Stimulated activated CD4-positive, alpha-beta T cell treated with anti-CD3 and anti-CD28 coated beads, Interleukin-1b, Interleukin-23, amount 100 ng/mL, for 1 hour (primary cell): ENCODE measurements at places on chromosomes 6 and 20.

DNA sequence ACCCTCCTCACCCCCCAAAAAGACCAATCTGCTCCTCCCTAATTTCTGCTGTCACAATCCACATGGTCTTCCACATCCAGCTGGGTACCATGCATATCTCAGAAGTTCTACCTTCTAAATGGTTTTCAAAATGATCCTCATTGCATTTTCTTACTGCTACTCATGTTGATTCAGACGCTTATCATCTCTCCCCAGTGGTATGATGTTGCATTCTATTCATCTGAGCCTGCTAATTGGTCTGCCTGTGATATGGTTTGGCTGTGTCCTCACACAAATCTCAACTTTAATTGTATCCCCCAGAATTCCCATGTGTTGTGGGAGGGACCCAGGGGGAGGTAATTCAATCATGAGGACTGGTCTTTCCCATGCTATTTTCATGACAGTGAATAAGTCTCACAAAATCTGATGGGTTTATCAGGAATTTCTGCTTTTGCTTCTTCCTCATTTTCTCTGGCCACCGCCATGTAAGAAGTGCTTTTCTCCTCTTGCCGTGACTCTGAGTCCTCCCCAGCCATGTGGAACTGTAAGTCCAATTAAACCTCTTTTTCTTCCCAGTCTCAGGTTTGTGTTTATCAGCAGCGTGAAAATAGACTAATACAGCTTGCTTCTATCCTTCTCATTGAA is 41.4 kb upstream of the CLIC5 start:
- DNase-seq: no peak

DNA sequence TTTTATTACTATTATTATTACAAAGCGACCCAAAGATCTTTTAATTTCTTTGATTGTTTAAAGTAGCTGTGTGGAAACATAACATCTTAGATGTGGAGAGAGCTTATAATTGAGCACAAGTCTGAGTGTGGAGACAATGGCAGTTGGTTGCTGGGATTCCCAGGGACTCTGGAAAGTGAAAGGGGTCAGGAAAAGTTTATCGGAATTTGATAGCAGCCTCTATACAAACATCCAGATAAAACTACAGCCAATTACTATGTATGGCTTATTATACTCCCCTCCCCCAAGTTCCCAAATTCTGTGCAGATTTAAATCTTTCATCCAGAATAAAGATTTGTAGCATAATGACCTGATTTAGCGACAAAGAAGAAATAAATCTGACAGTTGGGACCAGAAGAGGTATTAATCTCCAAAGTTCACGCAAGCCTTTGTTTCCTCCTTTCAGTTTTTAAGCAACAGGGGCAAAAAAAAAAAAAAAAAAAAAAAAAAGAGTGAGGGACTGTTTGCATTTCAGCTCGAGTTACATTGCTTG is 121.4 kb upstream of the MAP3K7 start:
- no peak for DNase-seq

DNA sequence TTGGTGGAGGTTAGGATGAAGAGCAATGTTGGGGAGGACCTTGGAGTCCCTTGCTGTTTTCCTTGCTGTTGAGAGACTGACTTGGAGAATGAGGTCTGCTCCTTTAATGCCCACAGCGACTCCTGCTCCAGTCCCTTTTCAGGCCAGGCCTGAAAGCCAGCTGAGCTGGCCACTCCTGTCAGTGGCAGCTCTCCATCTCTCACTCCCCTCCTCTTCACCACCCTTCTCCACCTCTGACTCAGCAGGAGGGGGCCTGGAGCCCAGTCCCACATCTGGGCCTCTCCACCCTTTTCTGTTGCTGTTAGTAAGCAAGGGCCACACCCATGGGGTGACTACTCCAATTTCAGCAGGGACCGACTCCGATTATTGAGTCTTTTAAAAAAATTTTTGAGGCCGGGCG is 2.2 kb downstream of the SNX21 start:
- DNase-seq: no peak

GRCh38 chr6:110298916-110299315 is 59.2 kb downstream of the METTL24 start:
- DNase-seq: no peak

DNA sequence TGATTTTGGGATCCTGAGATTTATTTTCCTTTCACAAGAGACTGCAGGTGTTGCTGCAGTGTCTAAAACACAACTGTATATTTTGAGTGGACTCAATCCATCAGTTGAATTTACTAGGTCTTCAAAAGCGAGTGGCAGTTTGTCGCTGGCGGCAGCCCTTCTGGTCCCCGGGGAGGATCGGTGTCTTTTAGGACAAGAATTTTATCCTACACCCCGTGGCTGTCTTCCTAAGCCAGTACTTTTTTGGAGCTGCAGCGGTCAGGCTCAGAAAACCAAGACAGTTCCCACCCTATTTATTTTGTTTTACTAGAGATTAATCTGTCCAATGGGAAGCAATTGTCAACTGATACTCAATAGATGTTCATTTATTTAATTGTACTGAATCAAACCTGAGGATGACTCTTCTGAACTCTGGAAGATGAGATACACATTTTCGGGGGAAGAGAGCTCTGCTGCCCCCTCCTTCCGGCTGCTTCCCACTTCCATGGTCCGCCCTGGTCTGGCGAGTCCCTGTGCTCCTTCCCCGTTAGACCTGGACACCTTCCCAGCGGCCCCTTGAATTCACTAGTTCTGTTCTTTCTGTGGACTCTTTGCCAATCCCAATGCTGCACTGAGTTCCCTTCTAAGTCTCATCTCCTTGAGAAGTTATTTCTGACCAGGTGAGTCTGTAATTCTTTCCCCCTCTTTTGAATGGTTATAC is 90.6 kb downstream of the ERMARD start:
- DNase-seq: no peak

DNA sequence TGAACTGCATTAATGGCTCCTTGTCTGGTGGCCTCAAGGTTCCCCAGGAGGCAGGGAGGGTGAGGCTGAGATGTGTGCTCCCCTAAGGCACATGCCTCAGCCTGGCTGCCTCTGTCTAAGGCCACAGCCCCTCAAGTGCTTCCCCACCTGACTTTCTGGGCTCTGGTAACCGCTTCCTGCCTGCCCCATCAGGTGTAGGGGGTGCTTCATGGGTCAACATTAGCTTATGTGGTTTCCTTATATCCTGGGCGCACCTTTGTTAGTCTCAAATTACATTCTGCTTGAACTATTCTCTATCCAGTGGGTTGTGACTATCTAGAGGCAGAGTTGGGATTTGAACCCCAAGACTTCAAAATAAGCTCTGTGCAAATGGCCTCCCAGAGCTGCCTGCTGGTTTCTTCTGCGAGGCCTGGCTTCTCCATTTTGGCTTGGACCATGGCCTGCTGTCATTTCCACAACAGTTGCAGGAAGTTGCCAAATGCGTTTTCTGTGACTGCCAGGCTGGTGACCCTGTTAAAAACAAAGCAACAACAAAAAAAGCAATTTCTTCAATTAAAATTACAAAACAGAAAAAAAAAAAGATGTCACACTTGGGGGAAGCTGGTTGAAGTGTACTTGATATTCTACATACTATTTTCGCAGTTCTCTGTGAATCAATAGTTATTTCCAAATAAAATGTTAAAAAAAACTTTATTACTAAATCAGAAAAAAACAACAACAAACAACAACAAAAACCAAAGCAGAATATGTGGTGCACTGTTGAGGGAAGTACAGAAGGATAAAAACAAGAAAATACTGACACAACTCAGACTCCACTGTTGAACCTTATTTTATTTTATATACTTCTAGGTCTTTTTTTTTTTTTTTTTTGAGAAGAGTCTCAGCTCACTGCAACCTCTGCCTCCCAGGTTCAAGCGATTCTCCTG is 20.0 kb upstream of the ZNFX1 start:
- no peak for DNase-seq

DNA sequence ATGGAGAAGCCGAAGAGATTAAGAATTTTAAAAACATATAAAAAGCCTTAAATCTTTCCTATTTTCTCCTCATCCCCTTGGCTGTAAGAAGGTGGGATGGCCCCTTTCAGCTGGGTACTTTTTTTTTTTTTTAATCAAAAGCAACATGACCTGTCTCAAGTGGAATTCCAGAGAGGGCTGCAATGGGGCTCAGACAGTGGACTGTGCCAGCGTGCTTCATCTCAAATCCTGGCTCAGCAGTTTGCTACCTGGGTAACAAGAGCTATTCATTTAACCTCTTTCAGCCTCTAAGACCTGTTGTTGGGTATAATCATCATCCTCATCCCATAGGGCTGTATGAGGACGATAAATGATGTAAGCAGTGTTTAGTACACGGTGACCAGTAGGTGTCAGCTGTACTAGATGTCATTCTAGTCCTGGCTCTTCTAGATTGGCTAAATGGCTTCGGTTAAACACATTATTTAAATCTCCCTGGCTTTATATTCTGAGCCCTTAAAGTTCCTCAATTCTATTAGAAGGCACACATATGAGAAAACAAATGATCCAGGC is 6.9 kb upstream of the PPP1R3G start:
- DNase-seq: no peak

DNA sequence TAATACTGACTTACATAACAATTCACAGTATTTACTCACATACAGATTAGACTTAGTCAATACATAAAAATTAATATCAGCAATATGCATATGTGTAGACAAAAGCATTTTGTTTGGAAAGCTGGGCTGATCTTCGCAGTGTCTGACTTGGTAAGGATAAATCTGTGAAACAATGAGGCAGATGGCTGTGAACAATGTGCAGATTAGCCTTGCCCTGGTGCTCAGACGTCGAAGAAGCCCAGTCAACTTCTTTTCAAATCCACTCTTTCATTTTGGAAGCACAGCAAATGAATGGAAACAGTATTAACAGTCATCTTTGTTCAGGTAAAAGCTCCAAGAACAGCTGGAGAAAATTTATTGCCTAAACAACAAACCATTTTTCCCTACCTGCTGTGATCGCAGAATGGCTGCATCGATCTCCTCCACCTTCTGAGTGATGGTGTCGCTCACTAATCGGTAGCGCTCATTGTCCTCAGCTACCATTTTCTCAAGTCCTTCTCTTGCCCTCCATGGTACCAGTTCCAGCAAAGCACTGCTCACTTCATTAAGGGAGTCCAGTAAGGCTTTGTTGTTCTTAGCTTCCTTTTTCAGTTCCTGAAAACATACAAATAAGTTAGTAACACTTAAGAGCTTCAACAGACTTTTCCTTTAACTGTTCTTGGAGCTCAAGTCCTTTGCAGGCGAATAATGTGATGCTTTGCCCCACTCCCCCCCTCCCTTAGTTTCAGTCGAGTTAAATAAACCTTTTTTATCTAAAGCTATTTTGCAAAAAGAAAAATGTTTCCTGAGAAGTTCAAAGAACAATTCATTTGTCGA is 116.5 kb downstream of the DST start:
- DNase-seq: no peak

- no peak for DNase-seq
Measured at GRCh38 chr20:62495749-62496567, 20.2 kb upstream of the GATA5 start.

DNA sequence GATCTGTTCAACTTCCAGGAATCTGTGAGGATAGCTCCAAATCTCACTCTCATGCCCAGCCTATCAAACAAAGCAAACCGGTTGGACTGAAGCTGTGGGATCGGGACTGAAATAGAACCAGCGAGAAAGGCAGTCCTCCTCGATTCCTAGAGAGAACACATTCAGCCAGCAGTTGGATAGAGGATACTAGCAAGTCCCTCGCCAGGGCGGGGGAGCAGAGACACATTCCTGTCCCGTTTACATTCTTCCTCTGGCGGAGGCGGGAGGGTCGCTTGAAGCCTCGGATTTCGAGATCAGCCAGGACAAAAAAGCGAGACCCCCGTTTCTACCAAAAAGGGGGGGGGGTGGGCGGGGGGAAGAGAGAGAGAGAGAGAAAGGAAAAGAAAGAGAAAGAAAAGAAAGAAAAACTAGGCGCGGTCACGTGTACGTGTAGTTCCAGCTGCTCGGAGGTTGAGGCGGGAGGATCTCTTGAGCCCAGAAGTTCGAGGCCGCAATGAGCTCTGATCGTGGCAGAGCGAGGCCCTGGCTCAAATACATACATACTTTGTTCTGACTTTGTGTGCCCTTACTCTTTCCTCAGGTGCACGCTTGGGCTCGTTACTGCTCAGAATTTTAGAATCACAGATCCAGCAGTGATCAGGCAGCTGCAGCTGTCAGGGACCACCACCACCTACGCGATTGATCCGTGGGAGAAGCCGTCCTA is 19.5 kb downstream of the ZNF311 start:
- no peak for DNase-seq

GRCh38 chr20:51237278-51237677 is 214.4 kb upstream of the KCNG1 start:
- DNase-seq: no peak

DNA sequence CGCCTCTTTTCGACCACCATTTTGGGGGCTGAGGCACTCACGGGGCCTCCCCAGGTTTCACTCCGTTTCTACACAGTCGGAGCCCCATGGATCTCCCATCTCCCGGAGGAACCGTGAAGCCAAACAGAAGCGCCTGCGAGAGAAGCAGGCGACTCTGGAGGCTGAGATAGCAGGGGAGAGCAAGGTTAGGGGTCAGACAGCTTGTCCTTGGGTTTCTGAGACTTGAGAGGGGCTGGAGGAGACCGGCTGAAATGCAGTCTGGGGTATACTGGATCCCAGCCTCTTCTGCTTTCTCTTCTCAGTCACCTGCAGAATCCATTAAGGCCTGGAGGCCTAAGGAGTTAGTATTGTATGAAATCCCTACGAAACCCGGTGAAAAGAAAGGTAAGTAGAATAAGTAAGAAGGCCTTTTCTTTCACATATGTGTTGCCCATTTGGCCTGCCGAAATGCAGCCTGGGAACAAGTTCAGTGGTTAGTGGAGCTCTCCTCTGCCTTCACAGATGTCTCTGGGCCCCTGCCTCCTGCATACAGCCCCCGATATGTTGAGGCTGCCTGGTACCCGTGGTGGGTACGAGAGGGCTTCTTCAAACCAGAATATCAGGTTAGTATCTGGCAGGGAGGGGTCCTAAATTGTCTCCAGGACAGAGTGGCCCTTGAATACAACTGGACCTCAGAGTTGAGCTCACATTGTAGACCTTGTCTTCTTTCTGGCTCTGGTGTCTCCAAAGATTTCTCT is 984 bp downstream of the VARS2 start:
- DNase-seq: no peak

GRCh38 chr6:22399693-22400092 is 102.9 kb upstream of the PRL start:
- no peak for DNase-seq

GRCh38 chr6:64012351-64013001 is 376.9 kb downstream of the PHF3 start:
- no peak for DNase-seq

DNA sequence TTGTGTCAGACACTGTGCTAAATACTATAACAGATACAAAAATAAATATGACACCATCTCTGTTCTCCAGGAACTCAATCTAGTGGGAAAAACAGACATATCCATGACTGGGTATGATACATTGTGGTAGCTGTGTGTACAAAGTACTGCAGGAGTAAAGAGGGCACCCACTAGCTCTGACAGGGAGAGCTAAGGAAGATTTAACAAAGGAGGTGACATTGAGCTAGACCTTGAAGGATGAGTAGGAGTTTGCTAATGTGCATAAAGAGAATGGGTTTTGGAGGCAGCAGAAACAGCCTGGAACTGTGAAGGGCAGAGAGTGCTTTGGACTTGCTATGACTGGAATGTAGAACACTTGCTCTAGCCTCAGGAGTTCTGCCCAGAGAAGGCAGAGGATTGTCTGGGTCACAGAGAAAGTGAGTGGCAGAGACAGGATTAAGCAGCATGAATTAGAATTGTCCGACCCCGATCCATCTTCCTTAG is 14.4 kb downstream of the MMP24 start:
- no peak for DNase-seq
